ENCODE measurements at places on chromosomes 2 and 18. TPM values are rescaled to one million over a fixed set of nuclear protein-coding genes. Genes with fewer than 3 reads are reported as not detected.

The REG3A gene
- not detected for total RNA-seq

The PDCD1 gene
- total RNA-seq, result 0.28 TPM

The TEKT4 gene
- 0.31 TPM for total RNA-seq

The LRRTM4 gene
- not detected for total RNA-seq

The KIF5C gene
- total RNA-seq, result 22.2 TPM

The RAB6D gene
- not detected for total RNA-seq

The NMUR1 gene
- 0.83 TPM for total RNA-seq

The ARHGAP15 gene
- 33.8 TPM for total RNA-seq

The FAM237A gene
- not detected for total RNA-seq

The SLC39A6 gene
- 42.9 TPM for total RNA-seq

DNA sequence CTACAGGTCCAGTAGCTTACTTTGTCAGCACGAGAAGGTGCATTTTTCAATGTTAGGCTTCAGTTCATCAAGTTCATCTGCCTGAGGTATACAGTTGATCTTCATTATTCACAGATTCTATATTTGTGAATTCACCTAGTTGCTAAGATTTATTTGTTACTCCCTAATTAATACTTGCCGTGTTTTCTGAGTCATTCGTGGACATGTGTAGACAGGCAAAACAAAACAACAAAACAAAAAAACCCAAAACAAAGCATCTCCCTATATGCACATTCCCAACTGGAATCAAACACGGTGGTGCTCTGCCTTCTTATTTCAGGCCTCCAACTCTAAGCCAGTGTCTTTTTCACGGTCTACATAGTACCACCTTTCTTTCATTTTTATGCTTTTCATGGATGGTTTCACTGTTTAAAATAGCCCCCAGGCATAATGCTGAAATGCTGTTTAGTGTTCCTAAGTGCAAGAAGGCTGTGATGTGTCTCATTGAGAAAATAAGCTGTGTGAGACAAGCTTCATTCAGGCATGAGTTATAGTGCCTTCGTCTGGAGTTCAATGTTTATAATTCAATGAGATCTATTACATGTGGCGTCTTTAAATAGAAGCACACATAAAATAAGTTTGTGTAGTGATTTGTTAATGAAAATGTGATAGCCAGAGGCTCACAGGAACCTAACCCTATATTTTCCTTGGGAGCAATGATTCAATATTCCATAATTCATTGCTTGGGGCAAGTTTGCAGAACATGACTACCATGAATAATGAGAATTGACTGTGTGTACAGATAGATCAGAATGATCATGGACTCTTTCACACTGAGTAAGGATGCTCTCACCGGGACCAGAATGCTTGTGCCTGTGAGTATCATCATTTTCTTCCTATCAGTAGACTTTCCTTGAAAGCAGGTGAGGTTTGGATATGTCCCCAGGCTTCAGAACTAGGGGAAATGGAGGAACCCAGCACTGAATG, 24.6 kb downstream of the ITGB6 start:
- no peak for DNase-seq

DNA sequence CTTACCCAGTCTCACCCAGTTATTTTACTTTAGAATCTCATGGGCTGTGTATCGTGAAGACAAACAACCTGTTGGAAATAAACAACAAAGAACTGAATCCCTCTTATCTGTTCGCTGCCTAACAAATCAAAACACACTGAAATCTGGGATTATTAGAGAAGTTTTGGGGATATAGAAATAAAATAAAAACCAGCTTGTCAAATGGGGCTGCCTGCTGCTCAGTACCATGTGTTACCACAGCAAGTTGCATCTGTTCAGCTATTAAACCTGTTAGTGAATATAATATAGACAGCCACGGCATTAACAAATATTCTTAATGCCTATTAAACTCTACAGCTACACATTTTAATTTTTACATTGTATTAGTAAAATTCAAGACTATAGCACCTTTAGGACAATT, 810.8 kb downstream of the NRXN1 start:
- DNase-seq, result no peak

DNA sequence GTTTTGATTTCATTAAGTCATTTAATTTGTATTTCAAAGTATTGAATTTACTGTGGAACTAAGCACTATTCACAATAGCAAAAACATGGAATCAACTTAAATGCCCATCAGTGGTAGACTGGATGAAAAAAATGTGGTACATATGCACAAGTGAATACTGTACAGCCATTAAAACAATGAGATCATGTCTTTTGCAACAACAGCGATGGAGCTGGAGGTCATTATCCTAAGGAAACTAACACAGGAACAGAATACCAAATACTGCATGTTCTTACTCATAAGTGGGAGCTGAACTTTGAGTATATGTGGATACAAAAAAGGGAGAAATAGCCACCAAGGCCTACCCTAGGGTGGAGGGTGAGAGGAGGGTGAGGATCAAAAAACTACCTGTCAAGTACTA, 164.4 kb downstream of the BABAM2 start:
- no peak for DNase-seq

DNA sequence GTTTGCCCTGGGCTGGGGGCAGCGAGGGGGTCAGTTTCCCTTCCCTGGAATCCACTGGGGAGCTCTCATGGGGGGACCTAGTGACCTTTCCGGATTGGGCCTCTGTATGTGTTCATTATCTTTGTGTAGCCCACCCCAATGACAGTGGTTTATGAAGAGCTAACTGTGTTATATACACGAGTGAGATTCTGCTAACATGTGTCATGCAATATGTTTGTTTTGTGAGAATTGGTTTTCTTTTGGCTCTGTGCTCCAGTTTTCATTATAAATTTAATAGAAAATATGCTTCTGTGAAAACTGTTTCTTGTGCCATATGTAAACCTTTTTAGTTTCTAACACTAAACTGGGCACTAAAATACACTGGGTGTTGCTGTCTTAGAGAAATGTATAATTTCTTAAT, 110.6 kb downstream of the WDSUB1 start:
- DNase-seq, result no peak

GRCh38 chr2:201558232-201558631, 85.1 kb downstream of the TMEM237 start:
- DNase-seq, result no peak

DNA sequence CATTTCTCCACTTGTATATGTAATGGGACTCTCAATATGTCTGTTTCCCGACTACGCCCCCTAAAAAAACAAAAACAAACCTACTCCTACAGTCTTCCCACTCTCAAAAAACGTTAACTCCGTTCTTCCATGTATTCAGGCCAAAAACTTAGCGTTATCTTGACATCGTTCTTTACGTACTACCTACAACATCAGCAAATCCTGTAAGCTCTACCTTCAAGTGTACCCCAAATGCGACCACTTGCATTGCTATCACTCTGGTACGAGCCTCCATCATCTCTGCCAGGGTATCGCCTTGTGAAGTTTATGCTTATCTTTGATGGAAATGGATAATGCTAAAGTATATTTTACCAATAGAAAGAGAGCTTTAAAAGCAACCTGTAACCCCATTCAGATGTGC, 479 bp downstream of the GPATCH11 start:
- no peak for DNase-seq

GRCh38 chr2:218047536-218048225, 21.4 kb upstream of the RUFY4 start:
- DNase-seq, result no peak

DNA sequence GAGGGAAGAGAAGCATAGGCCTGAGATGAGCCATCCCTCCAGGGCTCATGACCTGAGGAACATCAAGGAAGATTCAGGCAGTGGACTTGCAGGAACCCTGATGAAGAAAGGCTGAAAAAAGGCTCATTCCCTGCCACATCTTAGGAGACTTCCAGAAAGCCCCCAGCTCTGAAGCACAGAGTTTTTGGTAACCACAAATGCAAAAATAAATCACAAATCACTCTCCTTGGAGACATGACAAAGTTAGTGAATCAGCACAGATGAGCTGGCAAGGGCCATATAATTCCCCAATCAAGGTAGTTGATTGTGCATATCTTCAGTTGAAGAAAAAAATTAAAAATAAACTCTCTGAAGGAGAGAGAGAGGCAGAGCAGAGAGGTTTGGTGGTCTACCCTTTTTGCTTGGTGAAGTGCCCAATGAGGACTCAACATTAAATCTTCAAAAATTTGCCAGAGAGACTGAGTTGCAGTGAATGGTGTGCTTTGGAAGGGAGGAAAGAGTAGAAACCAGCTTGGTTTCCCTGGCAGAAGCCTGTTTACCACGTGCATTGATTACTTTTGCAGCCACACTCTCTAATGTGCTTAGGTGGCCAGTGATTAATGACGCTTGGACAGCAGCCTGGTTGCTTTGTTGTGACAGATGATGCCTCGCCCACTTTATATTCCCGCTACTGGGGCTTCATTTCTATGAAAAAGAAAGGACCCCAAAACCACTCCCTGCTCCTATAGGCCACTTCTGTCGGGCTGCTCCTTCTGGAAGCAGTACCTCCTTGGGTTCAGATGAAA, 257.4 kb upstream of the SLC14A2 start:
- no peak for DNase-seq

DNA sequence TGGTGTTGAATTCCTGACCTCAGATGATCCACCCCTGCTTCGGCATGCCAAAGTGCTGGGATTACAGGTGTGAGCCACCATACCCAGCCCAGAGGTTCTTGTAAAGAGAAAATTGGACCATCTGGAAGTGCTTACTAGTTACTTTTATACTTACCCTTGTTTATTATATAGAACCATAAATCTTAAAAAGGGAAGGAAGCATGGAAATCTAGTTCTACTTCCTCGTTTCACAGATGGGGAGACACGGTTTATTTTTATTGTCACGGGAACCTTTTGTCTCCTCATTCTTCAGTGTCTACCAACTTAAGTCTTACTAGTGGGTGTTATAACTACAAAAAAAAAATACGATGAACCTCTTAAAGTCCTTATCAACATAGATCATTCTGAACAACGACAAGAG, 45.8 kb upstream of the PDK1 start:
- no peak for DNase-seq

- DNase-seq, result no peak
Measured at GRCh38 chr2:11235583-11235982, 80.3 kb downstream of the SLC66A3 start.

- DNase-seq, result no peak
Measured at GRCh38 chr2:172065111-172065510, 20.2 kb upstream of the DLX1 start.

DNA sequence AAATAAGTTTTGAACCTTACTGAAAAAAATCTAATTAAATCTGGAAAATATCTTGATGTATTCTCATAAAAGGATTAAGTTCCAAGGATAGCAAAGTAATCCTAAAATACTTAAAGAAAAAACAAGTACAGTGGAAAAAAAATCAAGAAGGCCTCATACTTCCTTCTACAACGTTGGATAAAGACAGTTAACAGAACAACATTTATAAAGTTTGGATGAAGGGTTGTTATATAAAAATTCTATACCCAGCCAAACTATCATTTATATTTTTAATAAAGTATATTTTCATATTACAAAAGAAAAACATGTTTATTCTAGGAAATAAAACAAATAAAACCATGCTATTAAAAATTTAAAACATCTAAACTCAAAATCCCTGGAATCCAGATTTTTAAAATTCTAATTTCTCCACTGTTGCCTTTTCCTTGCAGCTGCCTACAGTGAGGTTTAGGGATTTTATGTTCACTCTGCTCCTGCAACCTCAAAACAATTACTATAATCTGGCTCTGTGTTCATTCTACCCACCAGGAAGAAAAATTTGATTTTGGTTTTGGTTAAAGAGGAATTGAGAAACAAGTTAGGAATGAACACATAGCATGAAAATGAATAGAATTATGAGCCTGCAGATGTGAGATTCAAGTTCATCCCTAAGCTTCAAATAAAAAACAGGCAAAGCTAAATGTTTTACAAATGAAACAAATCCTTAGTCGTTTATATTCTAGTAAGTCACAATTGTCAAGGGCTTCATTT, 142.8 kb downstream of the LPIN1 start:
- no peak for DNase-seq

- no peak for DNase-seq
Measured at GRCh38 chr18:34767601-34768027, 57.5 kb downstream of the DTNA start.

GRCh38 chr2:1633936-1634587, 110.3 kb downstream of the PXDN start:
- no peak for DNase-seq

GRCh38 chr2:219985017-219985416, 357.6 kb downstream of the SLC4A3 start:
- no peak for DNase-seq

- DNase-seq, result no peak
Measured at GRCh38 chr18:11176481-11176881, 27.1 kb upstream of the PIEZO2 start.

DNA sequence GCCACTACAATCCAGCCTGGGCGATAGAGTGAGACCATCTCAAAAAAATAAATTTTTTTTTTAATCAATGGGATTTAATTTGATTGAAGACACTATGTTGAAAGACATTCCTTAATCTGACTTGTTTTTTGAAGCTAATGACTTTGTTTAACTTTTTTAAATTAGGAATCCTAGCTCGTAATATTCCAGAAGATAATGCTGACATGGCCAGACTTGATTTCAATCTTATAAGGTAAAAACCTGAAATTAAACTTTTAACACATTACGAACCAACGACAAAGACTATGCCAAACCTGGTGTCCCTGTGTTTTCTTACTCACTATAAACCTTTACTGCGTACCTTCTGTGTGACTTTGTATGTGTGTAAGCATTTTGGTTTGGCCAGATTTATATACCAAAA, 7.6 kb downstream of the ATIC start:
- no peak for DNase-seq

- DNase-seq, result no peak
Measured at GRCh38 chr2:169002161-169002738, 28.9 kb downstream of the ABCB11 start.

GRCh38 chr2:148540022-148540421, 104.5 kb upstream of the EPC2 start:
- no peak for DNase-seq

GRCh38 chr18:58393295-58393694, 235.6 kb downstream of the ALPK2 start:
- DNase-seq, result no peak

- peak; percentile 57 for DNase-seq
Measured at GRCh38 chr2:177758591-177759371, 313.8 kb downstream of the PDE11A start.

DNA sequence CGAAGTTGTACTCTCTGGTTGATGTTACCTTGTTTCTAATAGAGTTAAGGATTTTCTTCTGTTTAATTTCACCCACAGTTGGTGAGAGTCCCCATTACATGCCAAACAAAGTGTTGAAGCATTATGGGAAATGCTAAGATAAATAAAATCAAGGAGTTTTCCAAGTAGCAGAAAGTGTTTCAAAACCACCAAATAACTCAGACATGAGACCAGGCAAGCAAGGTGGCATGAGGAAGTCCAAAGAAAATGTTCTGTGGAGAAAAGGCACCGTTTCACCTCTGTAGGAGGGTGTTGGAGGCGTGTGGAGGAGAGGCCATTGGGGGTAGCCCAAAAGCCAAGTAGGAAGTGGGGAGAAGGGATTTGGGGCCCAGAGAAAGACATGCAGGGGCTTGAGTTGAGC, 8.7 kb downstream of the CFAP221 start:
- no peak for DNase-seq

DNA sequence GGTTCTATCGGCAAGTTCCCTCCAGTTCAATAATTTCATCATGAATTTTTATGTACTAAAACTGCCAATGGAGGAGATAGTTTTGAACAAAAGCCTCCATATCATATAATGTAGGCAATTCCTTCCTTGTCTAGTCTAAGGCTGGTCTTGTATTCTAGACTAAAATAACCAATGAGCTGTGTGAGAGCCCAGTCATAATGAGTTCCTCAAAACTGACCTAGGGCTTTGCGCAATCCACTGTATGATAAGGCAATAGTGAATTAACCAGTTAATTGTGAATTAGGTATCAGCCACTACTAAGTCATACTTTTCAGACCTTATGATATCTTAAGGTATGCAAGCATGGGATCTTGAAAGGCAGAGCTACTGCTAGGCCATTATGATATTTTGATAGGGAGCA, 7.6 kb upstream of the UXS1 start:
- no peak for DNase-seq

All from adrenal gland (tissue), 19 donors.